Foreskin keratinocyte (primary cell): ENCODE measurements at places on chromosomes 11 and 22. TPM values are rescaled to one million over a fixed set of nuclear protein-coding genes. Genes with fewer than 3 reads are reported as not detected.

The DDB1 gene
- polyA plus RNA-seq = 144 and 146 TPM in 2 replicates

- DNase-seq = no peak
Measured at GRCh38 chr11:8593935-8594909, at the start of gene STK33. TSS of gene STK33 (minus strand) at chr11:8594228. CDS start at chr11:8474905, 119,323 bp downstream.

- no peak for DNase-seq
Measured at GRCh38 chr11:123179586-123179985, 15.5 kb downstream of the CLMP start.

- no peak for DNase-seq
Measured at GRCh38 chr22:19182472-19183157, 4.1 kb upstream of the SLC25A1 start.

- DNase-seq = no peak
Measured at GRCh38 chr11:116310226-116310625, 462.6 kb downstream of the BUD13 start.
